Activated CD4-positive, alpha-beta T cell treated with anti-CD3 and anti-CD28 coated beads for 1 hour (primary cell): ENCODE measurements at places on chromosomes 4 and X.

- no peak for DNase-seq
These were observed 519 bp downstream of the SLC25A4 start for GRCh38 chr4:185143601-185143969.

DNA sequence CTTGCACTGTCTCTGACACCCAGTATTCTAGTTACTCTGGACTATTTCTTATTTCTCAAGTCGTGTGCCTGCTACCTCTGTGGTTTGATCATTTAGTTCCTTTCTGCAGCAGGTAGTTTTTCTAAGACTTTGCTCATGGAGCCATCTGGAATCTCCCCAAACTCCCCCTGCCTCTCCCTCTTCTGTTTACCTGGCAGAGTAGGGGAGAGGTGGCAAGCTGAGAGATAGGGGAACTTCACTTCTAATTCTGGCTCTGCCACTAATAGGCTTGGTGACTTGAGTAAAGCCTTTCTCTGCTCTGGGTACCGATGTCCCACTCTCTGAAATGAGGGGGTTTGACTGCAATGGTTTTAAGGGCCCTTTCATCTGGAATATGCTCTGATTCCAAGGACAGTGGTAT lies 141.3 kb downstream of the CPEB2 start:
- DNase-seq: no peak

DNA sequence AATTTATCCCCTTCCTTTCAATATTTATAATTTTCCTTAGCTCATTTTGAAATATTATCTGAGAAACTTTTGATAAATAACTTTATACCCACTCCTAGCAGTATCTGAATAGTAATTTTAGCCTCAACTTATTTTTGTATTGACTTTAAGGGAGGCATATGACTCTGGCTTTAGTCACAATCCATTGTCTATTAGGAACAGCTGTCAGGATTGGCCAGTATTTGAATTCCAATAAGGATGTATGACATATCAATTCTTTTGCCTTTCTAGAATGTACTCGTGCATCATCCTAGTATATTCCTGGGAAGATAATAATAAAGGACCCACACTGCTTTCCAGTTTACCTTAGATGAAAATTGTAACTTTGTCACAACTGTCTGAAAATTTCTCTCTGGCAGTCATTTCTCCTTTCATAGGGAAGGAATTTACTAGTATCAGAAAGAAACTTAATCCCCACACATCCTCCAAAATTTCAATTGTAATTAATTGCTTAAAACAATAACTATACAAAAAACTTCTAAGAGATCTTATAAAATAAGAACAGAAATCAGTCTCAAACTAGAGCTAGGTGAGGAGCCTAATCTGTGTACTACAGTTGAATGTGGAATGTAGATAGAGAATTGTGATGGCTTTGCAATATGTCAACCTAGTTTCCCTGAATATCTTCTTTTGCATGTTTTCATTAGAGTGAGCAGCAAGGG lies 121.0 kb upstream of the EPHA5 start:
- DNase-seq: no peak

DNA sequence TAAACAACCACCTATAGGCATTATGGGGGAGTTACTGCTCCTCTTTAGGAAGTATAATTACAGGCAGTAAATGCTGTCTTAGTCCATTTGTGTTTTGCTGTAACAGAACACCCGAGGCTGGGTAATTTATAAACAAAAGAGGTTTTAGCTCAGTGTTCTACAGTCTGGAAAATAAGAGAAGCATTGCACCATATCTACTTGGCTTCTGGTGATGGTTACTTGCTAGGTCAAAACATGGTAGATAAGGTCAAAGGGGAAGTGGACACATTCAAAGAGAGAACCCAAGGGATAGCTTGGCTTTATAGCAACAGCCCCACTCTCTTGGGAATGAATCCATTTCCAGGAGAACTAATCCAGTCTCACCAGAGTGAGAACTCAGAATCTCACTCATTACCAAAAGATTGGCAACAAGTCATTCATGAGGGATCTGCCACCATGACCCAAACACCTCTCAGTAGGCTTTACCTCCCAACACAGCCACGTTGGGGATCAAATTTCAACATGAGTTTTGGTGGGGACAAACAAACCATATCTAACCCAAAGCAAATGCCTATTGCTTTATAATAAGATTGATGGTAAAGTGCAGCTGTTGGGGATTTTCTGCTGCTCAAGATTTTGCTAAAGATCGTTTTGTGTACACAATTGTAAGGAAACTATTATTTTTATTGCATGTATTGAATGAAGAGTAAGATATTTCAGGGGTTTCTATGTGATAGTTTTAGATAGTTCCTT lies 32.6 kb downstream of the STAG2 start:
- DNase-seq: no peak

DNA sequence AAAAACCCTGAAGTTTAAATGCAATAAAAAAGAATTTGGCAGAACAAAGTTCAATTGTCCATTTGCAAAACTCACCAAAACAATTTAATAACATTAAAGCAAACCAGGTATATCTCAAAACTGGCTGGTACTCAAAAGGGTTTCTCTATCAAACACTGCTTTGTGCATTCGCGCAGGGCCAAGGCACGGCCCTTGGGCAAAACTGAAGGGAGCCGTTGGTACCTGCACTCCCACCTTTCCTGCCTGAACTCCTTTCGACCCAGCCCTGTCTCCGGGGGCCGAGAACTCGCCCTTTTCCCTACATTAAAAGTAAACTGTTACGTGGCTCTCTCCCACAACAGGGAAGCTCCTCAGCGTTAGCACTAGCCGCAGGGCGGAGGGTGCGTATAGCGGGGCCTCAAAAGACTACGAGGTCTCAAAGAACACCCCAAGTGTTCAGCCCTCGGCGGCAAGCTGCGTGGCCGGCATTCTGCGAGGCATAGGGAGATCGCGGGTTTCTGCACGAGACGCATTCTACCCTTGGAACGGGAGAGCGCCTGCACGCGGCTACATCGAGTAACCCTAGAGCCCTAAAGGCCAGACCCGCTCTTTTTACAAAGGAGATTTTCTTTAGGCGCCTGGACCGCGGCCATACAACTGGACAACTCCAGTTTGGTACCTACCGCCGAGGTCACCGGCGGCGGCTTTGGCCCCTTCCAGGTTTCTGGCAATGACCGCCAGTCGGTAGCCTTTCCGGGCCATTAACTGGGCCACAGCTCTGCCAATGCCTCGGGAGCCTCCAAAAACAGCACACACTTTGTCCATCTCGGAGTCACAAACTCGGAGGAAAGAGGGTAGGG lies 550 bp downstream of the CBR4 start:
- peak; percentile 37 for DNase-seq

DNA sequence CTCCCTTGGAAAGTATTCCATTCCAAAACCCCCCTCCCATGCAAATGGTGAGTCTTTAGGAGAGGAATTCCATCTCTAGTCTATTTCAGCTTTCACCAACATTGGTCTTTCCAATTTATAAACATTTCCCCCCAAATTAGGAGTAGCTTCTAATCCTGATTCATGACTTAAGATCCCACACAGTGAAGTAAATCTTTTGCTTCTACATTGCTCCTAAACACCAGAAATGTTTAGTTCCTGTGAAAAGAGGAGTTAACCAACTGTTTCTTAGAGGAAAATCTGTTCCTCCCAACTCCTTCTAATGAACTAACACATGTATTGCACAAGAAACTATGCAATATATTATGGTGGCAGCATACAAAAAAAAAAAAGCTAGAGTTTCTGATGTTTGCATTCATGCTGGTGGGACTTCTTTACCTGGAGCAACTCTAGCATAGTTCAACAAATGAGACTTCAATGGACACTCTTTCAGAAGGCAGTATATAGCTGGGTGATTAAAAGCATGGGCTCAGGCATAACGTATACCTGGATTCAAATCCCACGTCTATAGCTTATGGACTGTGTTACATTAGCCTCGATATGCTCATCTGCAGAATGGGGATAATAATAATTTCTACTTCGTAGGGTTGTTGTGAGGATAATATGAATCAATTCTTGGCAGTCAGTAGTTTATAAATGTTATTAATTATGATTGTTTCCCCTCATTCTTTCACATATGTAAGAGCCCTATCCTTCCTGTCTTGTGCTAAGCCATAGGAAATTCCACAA lies 131.6 kb upstream of the TMEM164 start:
- DNase-seq: no peak

DNA sequence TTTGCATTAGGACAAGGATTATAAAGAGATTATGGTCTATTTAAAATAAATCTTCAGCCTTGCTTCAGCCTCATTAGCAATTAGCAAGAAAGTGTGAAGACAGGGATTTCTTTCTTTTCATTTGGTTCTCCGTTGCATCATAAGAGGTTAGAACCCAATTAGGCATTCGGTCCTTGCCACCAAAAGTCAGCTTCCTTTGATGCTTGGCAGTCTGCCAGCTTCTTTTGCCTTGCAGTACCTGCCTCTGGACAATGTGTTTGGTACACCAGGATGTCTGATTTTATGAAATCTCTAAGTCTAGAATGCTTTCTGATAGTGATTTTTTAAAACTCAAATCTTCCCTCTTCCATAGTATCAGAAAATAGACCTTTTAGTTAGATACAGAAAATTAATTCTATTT lies 12.4 kb downstream of the SMIM20 start:
- no peak for DNase-seq

DNA sequence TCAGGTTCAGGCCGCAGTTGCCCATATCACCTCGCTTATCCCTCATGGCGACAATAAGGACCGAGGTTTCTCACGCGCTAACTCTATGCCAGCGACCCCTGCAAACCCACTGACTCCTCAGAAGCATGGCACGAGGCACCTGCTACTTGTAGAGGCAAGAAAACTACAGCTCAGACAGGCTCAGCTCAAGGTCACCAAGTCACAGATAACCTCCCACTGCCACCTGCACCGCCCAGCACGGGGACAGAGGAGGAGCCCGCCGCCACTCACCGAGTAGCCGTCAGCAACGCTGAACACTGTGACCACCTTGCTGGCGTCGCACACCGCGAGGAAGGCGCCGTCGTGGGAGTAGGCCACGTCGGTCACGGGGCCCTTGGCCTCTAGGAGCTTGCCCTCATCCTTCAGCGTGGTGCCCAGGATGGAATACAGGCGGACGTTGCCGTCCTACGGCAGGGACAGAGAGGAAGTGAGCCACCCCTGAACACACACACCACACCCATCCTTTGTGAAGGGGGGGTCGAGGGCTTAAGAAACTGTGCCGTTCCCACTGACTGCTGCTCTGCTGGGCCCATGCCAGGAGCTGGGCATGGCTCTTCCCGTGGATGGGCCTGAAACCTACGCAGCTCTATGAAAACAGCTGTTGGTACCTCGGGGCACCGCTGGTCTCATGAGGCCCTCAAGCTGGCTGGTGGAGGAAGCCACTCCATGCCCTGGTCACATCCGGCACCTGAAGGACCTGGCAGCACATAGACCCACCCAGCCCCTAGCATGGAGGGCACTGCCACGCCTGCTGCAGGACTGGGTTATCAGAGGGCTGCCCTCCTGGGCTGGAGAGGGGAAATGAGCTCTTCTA lies 38.9 kb downstream of the WDR1 start:
- no peak for DNase-seq

GRCh38 chrX:55867708-55868107 lies 150.2 kb downstream of the RRAGB start:
- DNase-seq: no peak

DNA sequence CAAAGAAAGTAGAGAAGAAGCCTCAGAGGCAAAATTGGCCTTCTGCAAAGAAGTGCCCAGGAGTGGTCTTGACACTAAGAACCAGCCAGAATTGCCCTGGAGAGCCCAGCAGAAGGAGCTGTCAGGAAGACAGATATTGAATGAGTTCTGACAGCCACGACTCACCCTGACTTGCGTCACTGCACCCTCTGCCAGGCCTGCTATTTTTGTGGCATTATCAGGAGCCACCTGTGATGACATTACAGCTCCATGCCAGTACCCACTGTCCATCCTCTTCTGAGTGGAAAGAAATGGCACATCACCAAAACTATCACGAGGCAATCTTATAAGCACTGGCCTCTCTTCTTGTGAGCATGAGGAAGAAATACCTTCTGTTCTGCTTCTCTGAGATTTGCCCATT lies 67.7 kb downstream of the SMIM20 start:
- DNase-seq: no peak

DNA sequence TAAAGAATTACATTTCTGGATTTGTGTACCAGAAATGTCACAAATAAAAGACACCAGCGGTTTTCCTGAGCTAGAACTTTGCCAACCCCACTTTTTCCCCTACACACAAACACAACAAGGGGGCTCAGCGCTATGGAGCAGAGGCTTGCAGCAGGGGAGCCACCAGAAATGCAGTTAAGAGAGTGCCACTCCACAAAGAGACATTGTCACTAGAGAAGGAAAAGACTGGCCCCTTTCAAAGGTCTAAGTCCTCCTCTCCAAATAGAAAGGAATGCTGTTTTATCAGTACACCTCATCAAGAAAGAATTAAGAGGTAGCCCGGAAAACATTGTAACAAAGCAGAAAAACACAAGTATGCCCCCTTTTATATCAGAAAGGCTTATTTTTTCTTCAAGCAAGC lies 419.5 kb downstream of the HNRNPD start:
- no peak for DNase-seq

GRCh38 chr4:147860960-147861359 lies 129.1 kb downstream of the ARHGAP10 start:
- no peak for DNase-seq

GRCh38 chrX:3046253-3047240 lies 5.3 kb downstream of the ARSF start:
- no peak for DNase-seq

GRCh38 chrX:136318156-136318555 lies 17.4 kb downstream of the ADGRG4 start:
- no peak for DNase-seq

DNA sequence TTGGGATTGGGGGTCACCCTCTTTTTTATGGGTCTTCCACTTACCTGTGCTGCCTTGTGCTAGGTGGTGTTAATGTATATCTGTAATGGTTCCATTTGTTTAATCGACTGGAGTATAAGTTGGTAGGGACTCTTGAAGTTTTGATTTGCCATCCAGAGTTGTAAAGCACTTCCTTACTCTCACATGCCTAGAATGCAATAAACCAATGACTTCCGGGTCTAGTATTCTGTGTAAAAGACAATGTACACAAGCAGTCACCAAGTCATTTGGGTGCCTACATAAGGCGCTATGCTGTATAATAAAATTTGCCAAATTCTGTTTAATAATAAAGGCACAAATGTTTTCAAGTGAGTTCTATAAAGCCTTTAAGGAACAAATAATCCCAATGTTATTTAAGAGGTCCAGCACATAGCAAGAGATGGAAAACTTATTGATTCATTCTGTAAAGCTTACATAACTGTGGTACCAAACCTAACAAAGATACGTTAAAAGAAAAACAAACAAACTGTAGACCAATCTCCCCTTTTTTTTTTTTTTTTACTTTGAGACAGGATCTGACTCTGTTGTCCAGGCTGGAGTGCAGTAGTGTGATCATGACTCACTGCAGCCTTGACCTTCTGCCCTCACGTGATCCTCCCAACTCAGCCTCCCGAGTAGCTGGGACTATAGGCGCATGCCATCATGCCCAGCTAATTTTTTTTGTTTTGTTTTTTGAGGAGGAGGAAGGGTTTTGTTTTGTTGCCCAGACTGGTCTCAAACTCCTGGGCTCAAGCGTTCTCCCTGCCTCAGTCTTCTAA lies 41.5 kb upstream of the HPRT1 start:
- DNase-seq: no peak

GRCh38 chrX:41946989-41947612 lies 23.7 kb upstream of the CASK start:
- DNase-seq: no peak
